Occipital lobe (tissue), 3 donors: ENCODE measurements at places on chromosomes 16 and 17. TPM values are rescaled to one million over a fixed set of nuclear protein-coding genes. Genes with fewer than 3 reads are reported as not detected.

GRIN2A gene
- 10.9 TPM for total RNA-seq

SRR gene
- total RNA-seq: 57.9 TPM

PMFBP1 gene
- total RNA-seq: 2.5 TPM

NEUROD2 gene
- 70.3 TPM for total RNA-seq

MPP2 gene
- total RNA-seq: 14.2 TPM

CBLN1 gene
- 1.7 TPM for total RNA-seq

ITGAD gene
- not detected for total RNA-seq

PHKB gene
- 195 TPM for total RNA-seq

CLDN6 gene
- not detected for total RNA-seq

GNAO1 gene
- total RNA-seq: 48.0 TPM

KRTAP9-1 gene
- not detected for total RNA-seq

ICAM2 gene
- 8.4 TPM for total RNA-seq

TRAF7 gene
- 35.6 TPM for total RNA-seq

PIEZO1 gene
- 4.8 TPM for total RNA-seq

MVP gene
- total RNA-seq: 6.1 TPM

TPPP3 gene
- 2.3 TPM for total RNA-seq

MYH1 gene
- total RNA-seq: not detected

DNAAF8 gene
- 0.62 TPM for total RNA-seq

SP6 gene
- total RNA-seq: 0.16 TPM

CCDC154 gene
- 0.16 TPM for total RNA-seq

DLX3 gene
- total RNA-seq: not detected

MVD gene
- 48.8 TPM for total RNA-seq

TNFRSF17 gene
- not detected for total RNA-seq

SLC6A4 gene
- total RNA-seq: 2.2 TPM

C16orf89 gene
- total RNA-seq: 5.0 TPM
